Retinal pigment epithelial cell (primary cell): ENCODE measurements at places on chromosomes 3 and 15.

DNA sequence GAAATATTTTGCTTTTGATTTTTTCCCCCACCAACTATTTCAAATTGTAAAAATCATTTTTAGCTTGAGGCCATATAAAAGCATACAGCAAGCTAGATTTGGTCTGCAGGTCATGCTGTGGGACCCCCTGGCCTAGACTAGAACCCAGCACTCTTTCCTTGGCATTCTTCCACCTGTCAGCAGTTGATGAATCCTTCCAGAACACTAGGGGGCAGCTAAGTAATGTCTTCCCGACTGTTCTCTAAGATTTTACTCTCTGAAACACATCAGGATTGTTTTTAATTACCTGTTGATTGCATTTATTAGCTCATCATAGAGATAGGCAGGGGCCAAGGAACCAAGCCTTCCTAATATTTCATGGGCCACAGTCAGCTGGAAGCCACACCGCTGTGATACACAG, 174.5 kb downstream of the CACNA1D start:
- no peak for DNase-seq

- DNase-seq: no peak
Observed at GRCh38 chr3:24341668-24342067, 153.0 kb downstream of the THRB start.

DNA sequence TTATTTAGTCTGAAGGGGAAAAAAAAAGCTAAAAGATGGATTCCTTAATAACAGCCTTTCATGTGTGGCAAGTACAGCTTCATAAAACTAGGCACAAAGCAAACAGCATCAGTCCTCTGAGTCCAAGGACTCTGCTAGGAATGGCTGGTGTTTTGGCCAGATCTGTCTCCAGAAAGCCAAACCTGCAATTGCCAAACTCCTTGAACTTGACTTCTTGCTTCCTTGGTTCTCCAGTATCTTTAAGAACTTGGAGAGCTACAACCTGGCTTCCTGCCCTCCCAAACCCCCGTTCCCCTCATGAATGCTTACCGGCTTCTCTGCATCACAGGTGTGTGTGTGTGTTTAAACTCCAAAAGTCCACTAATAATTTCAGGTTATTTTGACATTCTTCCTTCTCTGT, 1.6 kb upstream of the PLOD2 start:
- DNase-seq: no peak

DNA sequence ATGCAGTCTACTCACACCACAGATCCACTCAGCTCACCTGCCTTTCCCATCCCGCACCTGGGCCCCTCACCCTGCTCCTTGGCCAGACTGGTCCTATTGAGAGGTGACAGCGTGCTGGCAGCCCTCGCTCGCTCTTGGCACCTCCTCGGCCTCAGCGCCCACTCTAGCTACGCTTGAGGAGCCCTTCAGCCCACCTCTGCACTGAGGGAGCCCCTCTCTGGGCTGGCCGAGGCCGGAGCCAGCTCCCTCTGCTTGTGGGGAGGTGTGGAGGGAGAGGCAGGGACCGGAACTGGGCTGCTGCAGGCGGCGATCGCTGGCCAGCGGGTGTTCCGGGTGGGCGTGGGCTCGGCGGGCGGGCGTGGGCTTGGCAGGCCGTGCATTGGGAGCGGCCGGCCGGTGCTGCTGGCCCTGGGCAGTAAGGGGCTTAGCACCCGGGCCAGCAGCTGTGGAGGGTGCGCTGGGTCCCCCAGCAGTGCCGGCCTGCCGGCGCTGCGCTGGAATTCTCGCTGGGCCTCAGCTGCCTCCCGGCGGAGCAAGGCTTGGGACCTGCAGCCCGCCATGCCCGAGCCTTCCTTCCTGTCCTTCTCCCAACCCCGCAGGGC, 45.5 kb upstream of the USP3 start:
- no peak for DNase-seq

- DNase-seq: no peak
Observed at GRCh38 chr3:13045241-13045903, 27.9 kb downstream of the IQSEC1 start.
